Peyer's patch (tissue), 4 donors: ENCODE measurements at places on chromosomes 3 and 15. TPM values are rescaled to one million over a fixed set of nuclear protein-coding genes. Genes with fewer than 3 reads are reported as not detected.

The GTF2A2 gene
- 24.0 TPM for total RNA-seq

The CPEB1 gene
- total RNA-seq = 0.53 TPM

The TLE3 gene
- 130 TPM for total RNA-seq

The ARHGEF26 gene
- total RNA-seq = 19.0 TPM

The SLC25A20 gene
- total RNA-seq = 138 TPM

- H3K4me1 ChIP-seq = no peaks in the 10 kb centered on the region
- no peak for DNase-seq
- no peaks in the 10 kb centered on the region for H3K27me3 ChIP-seq
- H3K4me3 ChIP-seq = no peak overlapping the region
- no peaks in the 10 kb centered on the region for H3K36me3 ChIP-seq
Observed at GRCh38 chr3:74343391-74343790, 271.1 kb downstream of the CNTN3 start.

DNA sequence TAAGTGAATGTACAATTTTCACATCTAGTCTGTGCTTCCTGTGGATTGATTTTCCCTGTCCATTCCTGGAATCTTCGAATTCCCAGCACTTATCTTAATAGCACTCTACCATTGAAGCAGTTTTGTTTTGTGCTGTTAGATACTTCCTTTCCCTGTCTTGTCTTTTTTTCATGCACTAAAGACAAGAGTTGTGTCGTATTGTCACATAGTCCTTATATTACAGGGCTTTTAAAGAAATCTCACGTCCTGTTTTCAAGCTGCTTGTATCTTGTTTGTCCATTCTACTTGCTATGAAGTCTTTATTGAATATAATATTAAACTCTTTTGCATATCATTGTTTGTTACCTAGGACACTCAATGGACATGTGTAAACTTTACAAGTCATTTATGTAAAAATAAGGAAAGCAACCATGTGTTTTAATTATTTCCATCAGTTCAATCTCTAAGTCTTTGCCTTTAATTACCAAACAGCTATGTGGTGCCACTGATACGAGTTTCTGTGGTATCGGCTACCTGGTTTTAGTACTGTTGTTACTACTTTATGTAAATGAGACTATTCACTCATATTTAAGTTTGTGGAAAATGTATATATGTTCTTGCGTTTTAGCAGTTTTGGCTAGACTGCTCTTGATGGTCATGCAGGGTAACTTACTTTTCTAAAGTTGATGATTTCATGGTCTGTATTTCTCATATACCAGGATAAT is 10.3 kb downstream of the PIK3CA start:
- no peak overlapping the region for H3K27ac ChIP-seq
- H3K4me1 ChIP-seq = no peaks in the 10 kb centered on the region
- H3K36me3 ChIP-seq = no peaks in the 10 kb centered on the region
- DNase-seq = no peak

DNA sequence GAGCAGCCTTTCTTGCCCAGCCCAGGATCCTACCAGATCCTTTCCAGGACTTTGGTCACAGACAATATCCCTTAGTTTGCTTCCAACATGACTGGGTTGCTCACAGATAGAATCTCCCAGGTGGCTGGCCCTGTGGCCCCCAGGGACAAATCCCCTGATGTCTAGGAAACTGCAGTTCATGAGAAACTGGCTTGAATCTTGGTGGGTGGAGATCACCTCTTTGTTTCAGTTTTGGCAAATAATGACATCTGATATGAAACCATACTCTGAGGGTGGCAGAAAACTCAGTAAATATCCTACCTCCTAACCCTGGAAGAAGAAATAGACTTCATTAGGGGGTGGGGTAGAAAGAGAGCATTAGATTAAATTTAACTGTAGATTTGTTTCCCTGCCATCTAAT is 44.1 kb upstream of the PFN2 start:
- DNase-seq = no peak
- no peaks in the 10 kb centered on the region for H3K27me3 ChIP-seq
- H3K4me1 ChIP-seq = no peaks in the 10 kb centered on the region
- H3K36me3 ChIP-seq = no peaks in the 10 kb centered on the region

- H3K4me1 ChIP-seq = no peaks in the 10 kb centered on the region
- no peaks in the 10 kb centered on the region for H3K27me3 ChIP-seq
- H3K36me3 ChIP-seq = no peaks in the 10 kb centered on the region
- no peak overlapping the region for H3K27ac ChIP-seq
- H3K4me3 ChIP-seq = no peak overlapping the region
- DNase-seq = no peak
Observed at GRCh38 chr15:51658664-51659063, 22.6 kb upstream of the SCG3 start.

GRCh38 chr3:11329777-11330176 is 57.6 kb downstream of the ATG7 start:
- no peak for DNase-seq
- H3K27ac ChIP-seq = no peak overlapping the region
- no peaks in the 10 kb centered on the region for H3K27me3 ChIP-seq
- H3K4me1 ChIP-seq = no peaks in the 10 kb centered on the region
- no peaks in the 10 kb centered on the region for H3K36me3 ChIP-seq
- no peak overlapping the region for H3K4me3 ChIP-seq
